ENCODE measurements at places on chromosomes 6 and 20.
A peak's percentile ranks its signal among the peaks of the same experiment; 100 is the strongest.

DNA sequence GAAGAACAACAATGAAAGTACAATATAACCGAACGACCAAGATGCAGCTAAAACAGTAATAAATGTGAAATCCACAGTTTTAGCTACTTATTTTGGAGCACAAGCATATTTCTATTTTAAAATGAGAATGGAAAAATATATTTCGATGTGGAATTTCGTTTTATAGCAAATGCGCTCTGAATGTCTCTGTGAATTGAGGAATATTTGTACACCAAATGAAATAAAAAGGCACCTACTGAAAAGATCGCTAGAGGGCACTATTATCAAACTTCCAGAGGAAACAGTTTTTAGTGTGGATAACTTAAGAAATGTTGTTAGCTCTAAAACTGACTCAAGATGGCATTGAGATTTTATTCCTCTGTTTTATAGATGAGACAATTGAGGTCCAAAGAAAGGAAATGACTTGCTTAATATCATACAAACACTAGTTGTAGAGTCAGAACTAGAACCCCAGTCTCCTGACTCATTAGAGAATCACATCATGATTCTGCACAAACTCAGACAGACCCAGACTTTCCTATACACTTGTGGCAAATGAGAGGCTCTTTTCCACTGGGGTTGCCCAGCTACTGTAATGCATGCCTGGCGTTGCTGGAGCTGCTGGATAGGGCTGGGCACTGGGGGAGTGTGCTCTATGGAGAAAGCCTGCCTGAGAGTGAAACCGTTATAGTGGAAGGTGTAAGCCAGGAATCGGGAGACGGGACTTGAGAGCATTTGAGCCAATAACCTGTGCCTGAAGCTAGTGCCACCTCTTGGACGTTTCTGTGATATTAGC, 51.9 kb downstream of the GCLC start:
- DNase-seq = peak; percentile 67

DNA sequence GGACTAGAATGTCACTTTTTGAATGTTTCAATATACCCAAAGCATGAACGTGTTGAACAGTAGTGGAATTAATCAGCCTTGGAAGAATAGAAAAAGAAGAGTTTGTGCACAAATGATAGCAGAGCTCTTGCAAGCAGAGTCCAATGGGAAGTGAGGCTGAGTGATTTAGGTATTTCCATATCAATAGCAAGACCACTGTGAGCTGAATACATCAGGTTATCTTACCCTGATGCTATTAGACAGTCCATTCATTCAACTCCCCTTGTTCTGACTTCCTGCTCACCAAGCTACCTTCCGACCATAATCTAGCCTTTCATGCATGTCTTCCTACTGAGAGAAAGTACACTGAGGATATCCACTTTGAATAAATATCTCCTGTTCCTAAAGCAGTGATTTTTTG, 349.2 kb upstream of the RNF217 start:
- no peak for DNase-seq

GRCh38 chr20:4412216-4412615, 309.5 kb upstream of the PRND start:
- no peak for DNase-seq

DNA sequence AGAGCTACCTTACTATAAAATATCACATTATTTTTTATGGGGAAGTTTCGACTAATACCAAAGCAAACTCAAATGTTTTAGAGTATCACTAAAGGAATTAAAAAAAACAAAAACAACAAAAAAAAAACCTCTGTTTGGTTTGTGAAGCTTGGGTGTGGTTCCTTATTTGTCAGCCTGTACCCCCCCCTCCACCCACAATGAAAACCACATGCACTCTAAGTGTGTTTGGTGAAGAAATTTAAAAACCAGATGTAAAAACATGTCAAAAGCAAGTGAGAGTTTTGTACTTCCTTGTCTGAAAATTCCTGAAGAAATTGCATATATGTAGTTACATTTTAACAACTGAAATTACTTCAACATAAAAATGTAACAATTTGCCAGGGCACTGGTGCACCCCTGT, 3.1 kb downstream of the STK38 start:
- DNase-seq = peak; percentile 43

GRCh38 chr6:169589293-169589692, 112.5 kb downstream of the WDR27 start:
- no peak for DNase-seq

- no peak for DNase-seq
Observed at GRCh38 chr6:152404936-152405595, 232.1 kb downstream of the SYNE1 start.

DNA sequence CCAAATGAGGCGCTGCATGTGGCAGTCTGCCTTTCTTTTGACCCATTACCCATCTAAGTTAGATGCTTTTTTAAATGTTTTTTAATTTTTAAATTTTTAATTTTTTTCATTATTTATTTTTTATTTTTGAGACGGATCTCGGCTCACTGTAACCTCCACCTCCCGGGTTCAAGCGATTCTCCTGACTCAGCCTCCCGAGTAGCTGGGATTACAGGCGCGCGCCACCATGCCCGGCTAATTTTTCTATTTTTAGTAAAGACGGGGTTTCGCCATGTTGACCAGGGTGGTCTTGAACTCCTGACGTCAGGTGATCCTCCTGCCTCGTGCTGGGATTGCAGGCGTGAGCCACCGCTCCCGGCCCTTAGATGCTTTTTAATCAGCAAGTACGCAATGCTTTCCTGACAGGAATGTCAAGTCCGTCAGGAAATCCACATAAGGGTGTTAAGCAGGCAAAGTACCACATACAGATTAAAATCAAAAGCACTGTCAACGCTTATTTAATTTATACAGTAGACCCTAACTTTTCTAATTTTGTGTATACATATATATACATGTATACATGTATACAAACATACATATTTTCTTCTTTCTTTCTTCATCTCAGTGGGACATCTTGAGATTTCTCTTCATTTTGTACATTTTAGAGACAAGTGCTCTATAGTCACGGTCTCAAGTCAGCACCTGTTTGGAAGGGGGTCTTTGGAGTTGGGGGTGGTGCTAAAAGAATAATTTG, 995 bp upstream of the GSTA4 start:
- DNase-seq = peak; percentile 77

- DNase-seq = no peak
Observed at GRCh38 chr6:259901-260508, 32.3 kb upstream of the DUSP22 start.

DNA sequence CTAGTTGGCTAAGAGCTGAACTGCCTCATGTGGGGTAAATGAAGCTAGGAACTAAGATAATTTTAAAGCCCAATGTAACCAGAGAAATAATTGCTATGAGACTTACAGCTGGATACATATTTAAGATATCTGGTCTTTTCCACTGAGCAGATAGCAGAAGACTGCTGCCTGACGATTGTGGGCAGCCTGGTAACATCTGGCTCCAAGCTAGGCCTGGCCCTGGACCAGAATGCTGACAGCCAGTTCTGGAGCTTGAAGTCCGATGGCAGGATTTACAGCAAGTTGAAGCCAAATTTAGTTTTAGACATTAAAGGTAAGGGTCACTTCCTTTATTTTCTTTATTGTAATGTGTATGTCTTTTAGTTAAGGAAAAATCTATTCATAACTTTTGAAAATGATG, 65.7 kb downstream of the RTN4IP1 start:
- DNase-seq = peak; percentile 30

DNA sequence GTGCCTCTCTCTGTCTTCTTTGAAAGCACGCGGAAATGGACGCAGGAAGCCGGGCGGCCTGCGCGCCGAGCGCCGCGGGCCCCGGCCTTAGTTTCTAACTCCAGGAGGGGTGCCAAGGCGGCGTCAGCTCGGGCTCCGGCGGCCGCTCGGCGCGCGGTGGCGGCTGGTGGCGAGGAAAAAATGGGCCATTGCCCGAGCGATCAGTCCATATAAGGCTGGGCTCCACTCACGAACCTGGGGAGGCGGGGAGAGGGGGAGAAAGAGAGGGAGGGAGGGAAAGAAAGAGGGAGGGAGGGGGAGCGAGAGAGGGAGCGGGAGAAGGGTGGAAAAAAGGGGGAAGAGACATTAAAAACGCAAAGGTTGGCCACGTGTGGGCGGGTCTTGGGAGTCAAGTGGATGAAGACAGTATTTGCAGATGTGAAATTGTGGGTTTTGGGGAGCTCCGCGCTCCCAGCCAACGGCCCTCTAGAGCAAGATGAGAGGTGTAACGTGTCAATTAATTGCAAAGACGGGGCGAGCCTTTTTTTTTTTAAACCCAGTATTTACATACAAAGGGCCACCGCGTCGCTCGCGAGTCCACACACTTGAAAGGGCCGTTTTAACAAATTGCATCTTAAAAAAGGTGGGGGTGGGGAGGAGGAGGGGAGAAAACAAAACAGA, at the start of gene NKX2-2:
NKX2-2 (minus strand) TSS at position 184 of the 660 bp plus-strand sequence. CDS start 395 bp downstream, outside the sequence.
- no peak for DNase-seq

GRCh38 chr6:74798302-74798701, 407.6 kb downstream of the COL12A1 start:
- no peak for DNase-seq

GRCh38 chr6:132392792-132393191, 8.5 kb downstream of the MOXD1 start:
- DNase-seq = no peak

GRCh38 chr6:137231895-137232294, 12.7 kb upstream of the IFNGR1 start:
- no peak for DNase-seq

DNA sequence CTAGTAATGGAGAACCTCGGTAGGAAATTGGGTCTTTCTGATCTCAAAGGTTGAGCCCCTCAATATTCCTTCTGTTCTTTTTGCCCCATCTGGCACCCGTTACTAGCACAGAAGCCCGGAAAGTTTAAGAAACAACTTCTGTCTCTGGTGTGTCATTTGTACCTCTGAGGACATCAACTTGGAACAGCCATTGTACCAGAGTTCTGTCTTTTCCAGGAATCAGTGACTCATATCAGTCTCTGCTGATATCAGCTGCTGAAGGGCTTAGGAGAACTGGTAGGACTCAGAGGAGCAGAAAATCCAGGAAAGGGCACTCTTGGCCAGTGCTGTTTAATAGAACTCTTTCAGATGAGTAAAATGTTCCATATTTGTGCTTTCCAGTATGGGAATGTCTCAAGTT, 78.3 kb upstream of the CHD6 start:
- DNase-seq = peak; percentile 53

DNA sequence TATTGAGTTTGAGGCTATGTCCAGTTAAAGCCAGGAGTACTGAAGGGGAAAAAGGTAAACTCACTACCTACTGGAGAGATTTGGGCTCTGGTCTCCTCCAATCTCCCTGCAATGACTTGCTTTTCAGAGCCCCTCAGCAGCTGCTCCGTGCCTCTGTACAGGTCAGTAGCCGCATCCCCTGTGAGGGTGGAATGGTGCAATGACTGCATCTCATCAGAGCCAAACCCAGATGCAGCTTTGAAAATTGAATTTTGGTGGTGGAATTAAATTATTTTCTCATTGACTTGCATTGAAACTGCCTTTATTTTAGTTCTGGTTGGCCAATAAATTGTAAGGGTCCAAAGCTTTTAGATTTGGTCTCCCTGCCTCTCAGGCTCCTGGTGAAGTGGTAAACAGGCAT, 166.7 kb downstream of the DLL1 start:
- DNase-seq = no peak

DNA sequence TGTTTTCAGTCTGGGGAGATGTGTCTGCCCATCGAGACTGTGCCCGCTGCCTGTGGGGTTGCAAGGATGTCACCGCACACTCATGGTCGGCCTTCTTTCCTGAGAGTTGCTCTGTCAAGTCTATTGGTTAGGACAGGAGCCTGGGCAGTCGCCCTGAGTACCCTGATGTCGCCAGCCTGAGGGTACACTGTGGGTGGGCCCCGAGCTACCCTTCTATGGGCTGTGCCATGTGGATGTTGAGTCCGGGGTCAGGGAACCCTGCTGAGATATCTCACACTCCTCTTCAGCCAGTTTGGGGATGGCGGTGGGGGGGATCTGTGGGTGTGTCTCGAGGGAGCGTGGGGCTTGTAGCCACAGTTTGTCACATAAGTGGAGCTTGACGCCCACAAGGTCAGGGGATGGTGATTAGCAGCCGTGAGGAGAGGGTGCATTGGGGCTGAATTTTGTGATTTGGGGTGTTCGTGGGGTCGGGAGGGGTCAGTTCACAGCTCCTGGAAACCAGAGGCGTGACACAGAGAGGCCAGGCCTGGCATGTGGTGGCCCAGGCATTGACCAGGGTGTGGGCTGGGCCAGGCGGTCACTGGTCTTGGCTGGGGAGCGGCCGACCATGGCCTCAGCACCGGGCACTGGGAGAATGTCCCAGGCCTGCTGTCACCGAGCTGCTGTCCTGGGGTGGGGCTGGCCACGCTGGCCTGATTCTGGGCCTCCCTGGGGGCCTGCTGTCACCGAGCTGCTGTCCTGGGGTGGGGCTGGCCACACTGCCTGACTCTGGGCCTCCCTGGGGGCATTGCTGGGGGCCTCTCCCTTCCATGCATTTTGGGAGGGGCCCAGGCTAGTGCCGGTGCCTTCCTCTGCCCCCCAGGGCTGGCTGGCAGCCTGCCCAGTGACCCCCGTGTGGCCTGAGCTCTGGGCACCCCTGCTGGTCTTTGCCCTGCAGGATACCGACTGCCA, 1.6 kb upstream of the NPBWR2 start:
- no peak for DNase-seq

- DNase-seq = no peak
Observed at GRCh38 chr6:75101896-75102295, 104.0 kb downstream of the COL12A1 start.

DNA sequence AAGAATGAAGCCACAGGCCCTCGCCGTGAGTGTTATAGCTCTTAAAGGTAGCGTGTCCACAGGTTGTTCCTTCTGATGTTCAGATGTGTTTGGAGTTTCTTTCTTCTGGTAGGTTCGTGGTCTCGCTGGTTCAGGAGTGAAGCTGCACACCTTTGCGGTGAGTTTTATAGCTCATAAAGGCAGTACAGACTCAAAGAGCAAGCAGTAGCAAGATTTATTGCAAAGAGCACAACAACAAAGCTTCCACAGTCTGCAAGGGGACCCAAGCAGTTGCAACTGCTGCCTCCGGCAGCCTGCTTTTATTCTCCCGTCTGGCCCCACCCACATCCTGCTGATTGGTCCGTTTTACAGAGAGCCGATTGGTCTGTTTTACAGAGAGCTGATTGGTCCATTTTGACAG, 5.2 kb downstream of the HIVEP1 start:
- no peak for DNase-seq

DNA sequence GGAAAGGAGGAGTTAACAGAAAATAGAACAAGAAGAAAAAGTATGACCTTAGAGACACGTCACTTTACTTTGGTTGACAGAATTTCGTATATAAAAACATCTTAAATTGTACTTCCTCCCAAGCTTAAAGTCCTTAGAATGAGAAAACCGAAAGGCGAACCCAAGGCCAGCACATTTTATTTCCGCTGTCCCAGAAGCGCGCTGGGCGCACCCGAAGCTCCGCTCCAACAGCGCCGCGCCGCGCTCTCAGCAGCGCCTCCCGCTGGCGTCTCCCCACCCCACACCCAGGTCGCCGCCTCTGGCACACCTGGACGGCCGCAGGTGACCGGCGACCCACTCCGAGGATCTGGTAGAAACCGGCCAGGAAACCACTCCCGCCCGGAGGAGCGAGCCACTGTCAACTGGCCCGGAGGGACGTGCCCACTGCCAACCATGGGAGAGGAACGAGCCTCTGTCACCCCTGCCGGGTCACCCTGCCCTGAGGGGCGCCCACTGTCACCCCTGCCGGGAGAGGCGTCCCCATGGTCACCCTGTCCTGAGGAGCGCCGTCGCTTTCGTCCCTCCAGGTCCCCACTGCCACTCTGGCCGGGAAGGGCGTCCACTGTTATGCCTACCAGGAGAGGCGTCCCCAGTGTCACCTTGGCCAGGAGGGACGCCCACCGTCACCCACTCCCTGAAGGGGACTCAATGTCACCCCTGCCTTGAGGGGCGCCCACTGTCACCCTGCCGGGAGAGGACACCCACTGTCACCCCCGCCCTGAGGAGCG, 824 bp downstream of the MPC1 start:
- DNase-seq = peak; percentile 38
